ENCODE measurements at places on chromosomes 5 and 9. TPM values are rescaled to one million over a fixed set of nuclear protein-coding genes. Genes with fewer than 3 reads are reported as not detected.

Gene C5
- 4.9 TPM for total RNA-seq

Gene MELK
- 35.8 TPM for total RNA-seq

Gene ZFP37
- 7.4 TPM for total RNA-seq

Gene GRXCR2
- not detected for total RNA-seq

Gene FBXL7
- 3.8 TPM for total RNA-seq

Gene UBLCP1
- 29.4 TPM for total RNA-seq

Gene IL5
- total RNA-seq = not detected

Gene SCGB3A2
- 1.4 TPM for total RNA-seq

Gene LMX1B
- 33.6 TPM for total RNA-seq

Gene NXNL2
- 1.8 TPM for total RNA-seq

Gene RABEPK
- total RNA-seq = 19.0 TPM

Gene MOB3B
- 27.5 TPM for total RNA-seq

Gene WWC1
- 183 TPM for total RNA-seq

Gene F2RL2
- total RNA-seq = 0.29 TPM

Gene TNPO1
- total RNA-seq = 113 TPM

Gene KIF27
- total RNA-seq = 13.3 TPM

Gene DOK3
- total RNA-seq = 6.9 TPM

Gene C9
- not detected for total RNA-seq

Gene CHMP5
- 51.4 TPM for total RNA-seq

Gene NCBP1
- total RNA-seq = 44.4 TPM

Gene GZMA
- total RNA-seq = not detected

Gene CARTPT
- total RNA-seq = 0.43 TPM

Gene KCNIP1
- 5.3 TPM for total RNA-seq

Gene REEP2
- total RNA-seq = 31.0 TPM

Gene CSF1R
- 1.6 TPM for total RNA-seq

Gene ANXA2R
- 0.74 TPM for total RNA-seq

Gene CNTFR
- 3.5 TPM for total RNA-seq

Gene ACTBL2
- total RNA-seq = not detected

Gene SMIM15
- 76.6 TPM for total RNA-seq

Gene JAKMIP2
- total RNA-seq = 13.8 TPM

Gene WDR5
- 42.1 TPM for total RNA-seq

Gene NDST1
- 96.5 TPM for total RNA-seq

Gene PCDHGB6
- 4.9 TPM for total RNA-seq

Gene SLC23A1
- total RNA-seq = 1.6 TPM

Gene IL9
- total RNA-seq = not detected

Gene PHF24
- total RNA-seq = 0.88 TPM

Gene GABBR2
- 6.4 TPM for total RNA-seq

Gene HAVCR2
- 0.10 TPM for total RNA-seq

Gene TUBB4B
- 349 TPM for total RNA-seq

Gene SLC6A19
- total RNA-seq = 22.2 TPM
